ENCODE measurements at places on chromosomes 13 and 19.

- no peak for DNase-seq
These were observed 52.8 kb downstream of the TNFSF13B start for GRCh38 chr13:108322206-108322824.

DNA sequence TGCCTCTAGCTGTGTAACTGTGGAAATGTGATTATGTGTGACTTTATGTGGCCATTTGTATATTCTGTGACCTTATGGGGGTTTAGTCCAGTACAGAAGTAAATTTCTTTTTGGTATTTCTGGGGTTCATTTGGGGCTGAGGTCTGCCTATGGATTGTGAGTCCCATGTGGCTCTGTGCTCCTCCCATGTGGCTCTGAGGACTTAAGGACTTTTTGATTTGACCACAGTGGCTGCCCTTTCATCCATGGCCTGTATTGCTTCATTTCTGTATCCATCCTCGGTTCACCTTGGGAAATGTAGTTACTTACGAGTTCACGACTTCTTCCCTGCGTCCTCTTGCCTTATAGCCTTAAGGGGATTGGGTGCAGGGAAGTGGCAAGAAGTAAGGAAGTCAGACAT is 1.0 kb downstream of the ZNF420 start:
- no peak for DNase-seq

DNA sequence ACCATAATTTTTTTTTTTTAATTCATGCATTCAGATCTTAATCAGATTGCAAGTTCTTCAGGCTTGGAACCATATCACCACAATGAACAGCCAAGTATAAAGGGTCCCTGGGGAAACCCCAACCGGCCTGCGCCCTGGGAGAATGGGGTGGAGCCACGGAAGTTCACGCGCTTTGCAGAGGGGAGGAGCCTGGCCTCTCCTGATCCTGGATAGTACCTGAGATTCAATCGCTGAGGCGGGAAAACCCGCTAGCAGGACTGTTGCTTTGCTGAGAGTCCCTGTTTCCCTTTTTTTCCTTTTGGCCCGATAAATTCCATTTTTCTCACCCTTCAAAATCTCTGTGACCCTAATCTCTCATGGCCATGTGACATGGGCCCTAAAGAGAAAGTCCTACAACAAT is 385.1 kb downstream of the IRS2 start:
- DNase-seq, result no peak

GRCh38 chr19:16297575-16298178 is 26.9 kb upstream of the KLF2 start:
- no peak for DNase-seq

DNA sequence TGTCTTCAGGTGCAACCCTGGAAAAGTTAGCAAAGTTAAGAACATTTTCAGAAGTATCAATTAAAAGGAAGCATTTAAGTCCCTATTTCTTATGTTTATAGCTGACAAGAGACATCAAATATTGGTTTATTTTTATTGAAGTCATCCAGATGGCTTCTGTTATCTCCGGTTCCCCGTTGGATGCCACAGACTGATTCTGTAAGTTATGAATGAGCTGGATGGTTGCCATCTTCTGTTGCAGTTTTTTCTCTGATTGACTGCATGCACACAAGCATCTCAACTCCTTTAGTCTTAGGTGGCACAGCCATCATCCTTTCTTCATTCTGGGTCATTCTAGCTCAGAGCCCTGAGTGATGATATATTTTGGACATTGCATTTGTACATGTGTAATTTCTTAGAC is 10.6 kb upstream of the OXGR1 start:
- DNase-seq, result no peak

DNA sequence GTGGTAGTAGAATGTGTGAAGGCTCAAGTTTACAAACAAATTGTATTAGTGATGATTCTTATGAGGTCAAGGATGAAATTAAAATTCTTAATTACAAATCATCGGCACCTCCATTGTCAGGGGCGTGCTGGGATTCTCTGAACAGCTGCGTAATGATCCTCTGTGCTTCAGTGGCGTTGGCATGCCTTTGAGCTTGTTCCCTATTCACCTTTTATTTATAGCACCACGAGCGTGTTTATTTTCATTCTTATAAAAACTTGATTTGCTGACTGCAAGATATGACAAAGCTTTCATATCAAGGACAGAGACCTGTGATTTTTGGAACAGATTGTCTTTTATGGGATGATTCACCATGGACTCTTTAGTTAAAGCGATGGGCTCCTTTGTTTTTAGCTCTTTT is 18.2 kb upstream of the UBL3 start:
- no peak for DNase-seq

GRCh38 chr19:13748169-13748828 is 16.0 kb upstream of the MRI1 start:
- no peak for DNase-seq

- DNase-seq, result no peak
These were observed 6.4 kb upstream of the ZNF841 start for GRCh38 chr19:52101866-52102562.

DNA sequence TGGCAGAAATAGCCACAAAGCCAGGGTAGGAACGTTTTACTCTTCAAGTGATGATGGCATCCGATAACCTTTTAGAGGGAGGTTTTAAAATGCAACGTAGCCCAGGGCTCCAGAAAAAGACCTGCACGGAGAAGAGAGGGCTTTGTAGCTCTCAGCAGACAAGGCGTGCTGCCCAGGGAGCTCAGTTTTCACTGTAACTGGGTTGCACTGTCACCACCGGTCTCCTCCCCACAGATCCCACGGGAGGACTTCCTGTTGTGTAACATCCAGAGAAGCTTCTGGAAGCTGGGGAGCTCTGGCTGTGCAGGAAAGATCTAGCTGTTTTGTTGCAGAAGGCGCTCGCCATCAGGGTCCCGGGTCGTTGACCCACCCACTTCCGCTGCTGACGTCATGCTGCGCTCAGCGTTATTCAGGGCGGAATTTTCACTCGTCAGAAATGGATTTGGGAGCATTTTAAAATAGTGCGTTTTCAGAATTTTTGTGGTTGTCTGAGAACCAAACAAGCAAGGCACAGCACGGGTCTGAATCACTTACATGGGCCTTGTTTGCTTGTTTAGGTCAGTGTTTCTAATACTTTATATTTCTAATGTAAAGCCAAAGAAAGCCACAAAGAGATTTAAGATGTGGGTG is 50.8 kb downstream of the ATP11A start:
- no peak for DNase-seq

GRCh38 chr13:113125506-113126264 is 3.1 kb downstream of the F10 start:
- no peak for DNase-seq

GRCh38 chr13:25657157-25657556 is 285.4 kb downstream of the ATP8A2 start:
- no peak for DNase-seq

GRCh38 chr13:80430561-80430960 is 89.6 kb upstream of the SPRY2 start:
- DNase-seq, result no peak

DNA sequence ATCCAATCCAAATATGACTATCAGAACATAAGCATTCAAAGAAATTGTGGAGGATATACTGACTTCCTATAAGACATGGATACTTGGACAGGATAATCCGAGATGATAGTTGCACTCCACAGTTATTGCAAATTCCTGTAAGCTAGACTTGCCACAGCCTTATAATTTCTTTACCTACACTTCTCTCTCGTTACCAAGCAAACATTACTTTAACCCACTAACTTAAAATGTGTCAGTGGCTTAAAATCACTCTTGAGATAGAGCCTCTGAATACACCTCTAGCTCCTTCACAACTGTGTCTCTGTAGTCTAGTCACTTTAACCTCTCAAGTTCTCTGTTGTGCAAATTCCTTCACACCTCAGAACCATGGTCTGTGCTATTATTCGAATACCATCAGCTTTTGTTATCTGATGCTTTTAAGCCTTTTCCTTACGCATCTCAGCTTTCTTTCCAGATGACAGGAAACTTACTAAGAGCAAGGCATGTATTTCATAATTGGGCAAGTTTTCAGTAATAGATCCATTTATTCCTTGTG is 474.9 kb upstream of the MIR17HG start:
- DNase-seq, result no peak

- no peak for DNase-seq
These were observed 16.3 kb upstream of the GSX1 start for GRCh38 chr13:27775943-27776342.

DNA sequence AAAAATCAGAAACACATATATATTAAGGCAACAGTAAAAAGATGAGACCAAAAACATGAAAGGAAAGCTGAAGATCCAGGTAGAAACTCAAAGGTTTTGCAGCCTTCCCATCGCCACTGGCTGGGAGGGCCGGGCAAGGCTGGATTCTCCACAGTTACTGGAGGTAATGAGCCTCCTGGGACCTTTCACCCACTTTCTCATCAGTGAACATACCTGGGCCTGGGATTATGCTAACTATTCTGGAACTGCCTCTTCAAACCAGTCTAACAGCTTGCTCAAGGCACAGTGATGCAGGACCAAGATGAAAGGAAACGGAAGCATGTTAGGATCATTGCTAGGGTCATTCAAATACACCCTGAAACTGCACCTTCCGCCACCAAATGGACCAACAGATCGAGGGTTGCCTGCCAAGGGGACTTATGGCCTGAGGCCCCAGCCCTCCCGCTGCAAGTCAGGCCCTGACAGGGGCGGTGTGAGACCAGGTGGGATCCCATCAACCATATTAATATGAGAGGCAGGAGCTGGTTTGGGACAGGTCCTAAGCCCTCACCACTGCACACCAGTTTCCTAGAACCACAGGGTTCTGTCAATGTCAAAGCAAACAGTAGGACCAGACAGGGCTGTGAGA is 28.4 kb upstream of the ATP12A start:
- DNase-seq, result no peak

- DNase-seq, result no peak
These were observed 1.5 kb downstream of the TCF3 start for GRCh38 chr19:1650650-1651567.

GRCh38 chr19:51660975-51661600 is 14.5 kb upstream of the SIGLEC14 start:
- peak; percentile 33 for DNase-seq

DNA sequence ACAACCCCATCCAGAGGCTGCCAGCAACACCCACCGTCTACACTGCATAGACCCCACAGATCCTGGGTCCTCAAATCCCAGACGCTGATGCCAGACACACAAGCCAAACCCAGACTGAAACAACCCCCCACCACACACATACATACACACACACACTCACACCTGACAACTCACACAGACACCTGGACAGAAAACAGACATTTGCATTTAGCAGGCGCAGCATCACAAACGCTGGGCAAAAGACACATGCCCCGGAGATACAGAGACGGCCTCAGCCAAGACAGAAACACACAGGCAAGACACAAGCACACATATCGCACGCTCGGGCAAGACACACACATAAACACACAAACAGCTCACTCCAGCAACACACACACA is 1.3 kb downstream of the BBC3 start:
- DNase-seq, result no peak

DNA sequence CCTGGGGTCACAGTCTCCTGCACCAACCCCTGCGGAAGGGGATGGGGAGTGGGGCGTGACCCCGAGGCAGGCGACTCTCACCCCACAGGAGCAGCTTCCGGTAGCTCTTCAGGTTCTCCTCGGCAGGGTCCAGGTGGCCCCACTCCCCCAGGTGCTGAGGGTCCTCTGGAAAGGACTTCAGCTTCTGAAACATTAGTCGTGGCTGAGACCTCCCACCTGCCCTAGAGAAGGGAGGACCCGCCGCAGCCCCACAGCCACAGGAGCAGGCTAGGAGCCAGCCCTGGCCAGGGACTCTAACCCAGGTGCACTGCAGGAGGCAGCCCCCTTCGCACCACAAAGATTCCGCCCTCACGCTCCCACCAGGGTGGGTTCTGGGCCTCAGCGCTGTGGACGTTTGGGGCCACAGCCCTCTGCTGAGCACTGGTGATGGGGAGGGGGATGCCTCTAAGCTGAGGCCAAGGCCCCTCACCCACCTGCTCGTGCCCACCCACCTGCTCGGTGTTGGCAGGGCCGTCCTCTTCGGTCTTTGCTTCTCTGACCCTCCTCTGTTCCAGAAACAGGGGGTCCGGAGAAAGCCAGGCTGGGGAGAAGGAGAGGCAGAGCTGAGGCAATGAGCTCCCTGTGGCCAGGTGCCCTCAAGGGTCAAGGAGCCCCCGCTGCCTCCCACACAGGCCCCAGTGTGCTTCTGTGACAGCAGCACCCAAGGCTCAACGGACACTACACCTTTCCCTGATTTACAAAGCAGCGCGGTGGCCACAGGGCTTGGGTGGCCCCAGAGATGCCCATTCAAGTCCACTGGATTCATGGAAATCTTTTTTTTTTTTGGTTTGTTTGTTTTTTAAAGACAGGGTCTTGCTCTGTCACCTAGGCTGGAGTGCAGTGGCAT is 11.0 kb downstream of the ZSCAN18 start:
- DNase-seq, result no peak

DNA sequence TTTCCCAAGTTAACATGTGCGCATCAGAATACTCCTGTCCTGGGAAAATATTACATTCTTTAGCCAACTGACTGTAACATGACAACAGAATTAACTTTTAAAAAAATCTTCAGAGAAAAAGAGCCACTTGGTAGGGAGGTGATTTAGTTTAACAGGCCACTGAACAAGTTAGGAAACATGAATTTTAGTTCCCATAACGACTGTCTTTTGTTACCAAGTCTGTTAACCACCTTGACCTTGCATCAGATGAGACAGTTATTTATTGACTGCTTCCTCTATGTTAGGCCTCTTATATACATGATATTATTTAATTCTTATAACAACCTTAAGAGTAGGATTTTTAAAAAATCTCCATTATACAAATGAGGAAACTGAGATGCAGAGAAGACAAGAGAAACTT is 268.6 kb downstream of the NDFIP2 start:
- DNase-seq, result no peak

- DNase-seq, result no peak
These were observed 1.8 kb downstream of the VASP start for GRCh38 chr19:45508861-45509691.

DNA sequence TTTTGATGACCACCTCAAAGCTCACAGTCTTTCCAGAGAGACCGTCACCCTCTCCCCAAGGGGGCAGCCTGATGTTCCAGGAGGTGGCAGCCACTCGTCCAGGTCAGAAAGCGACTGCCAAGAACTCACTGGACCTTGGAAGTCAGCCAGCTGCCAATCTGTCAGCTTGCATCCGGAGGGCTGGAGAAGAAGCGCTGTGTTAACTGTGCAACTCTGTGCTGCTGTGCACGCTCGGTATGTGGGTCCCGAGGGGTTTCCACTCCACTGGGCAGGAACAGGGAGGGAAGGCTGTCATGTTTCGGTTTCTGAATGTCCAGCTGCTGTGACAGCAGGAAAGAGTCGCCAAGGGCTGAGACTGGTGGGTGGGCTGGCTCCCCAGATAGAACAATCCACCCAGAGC is 89.2 kb downstream of the CACNA1A start:
- no peak for DNase-seq

GRCh38 chr19:2237051-2237868 is 636 bp downstream of the SF3A2 start:
- DNase-seq, result no peak

GRCh38 chr19:49339301-49340068 is 4.3 kb downstream of the CD37 start:
- DNase-seq, result no peak

- DNase-seq, result no peak
These were observed 428.5 kb downstream of the GPC6 start for GRCh38 chr13:93655154-93655553.

Measured in stimulated activated CD4-positive, alpha-beta T cell treated with anti-CD3 and anti-CD28 coated beads, TNF-alpha, amount 100 ng/mL, for 1 hour (primary cell).